DMS153 (cell line): ENCODE measurements at places on chromosomes 13 and 19.
A peak's percentile ranks its signal among the peaks of the same experiment; 100 is the strongest.

DNA sequence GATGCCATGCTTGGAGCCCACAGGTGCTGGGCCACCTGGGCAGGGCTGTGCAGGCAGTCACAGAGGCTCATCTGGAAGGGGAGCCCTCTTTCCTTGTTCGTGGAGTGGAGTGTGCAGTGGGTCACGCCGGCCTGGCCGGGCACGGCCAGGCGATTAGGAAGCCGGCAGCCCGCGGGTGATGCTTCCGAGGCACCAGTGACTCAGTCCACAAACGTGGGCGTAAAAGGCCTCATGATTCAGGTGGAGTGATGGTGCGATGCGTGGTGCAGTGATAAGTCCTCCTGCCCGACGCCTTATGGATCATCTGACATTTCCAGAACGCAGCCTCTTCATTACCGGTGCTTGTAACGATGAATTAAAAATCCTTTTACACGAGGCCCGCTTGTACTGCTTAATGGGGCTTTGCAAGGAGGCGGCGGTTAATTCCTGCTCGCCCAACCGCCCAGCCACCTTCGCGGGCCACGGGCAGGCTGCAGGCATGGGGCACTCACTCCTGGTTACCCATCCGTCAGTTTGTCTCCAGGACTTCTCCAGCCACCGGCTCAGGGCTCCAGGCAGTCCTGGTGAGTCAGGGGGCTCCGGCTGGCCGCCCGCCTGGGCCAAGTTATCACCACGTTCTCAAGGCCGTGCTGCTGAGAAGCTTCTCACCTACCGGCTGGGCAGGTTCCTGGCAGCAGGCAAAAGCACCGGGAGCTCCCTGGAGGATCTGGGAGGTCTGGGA lies 172.4 kb downstream of the KDM4B start:
- DNase-seq: no peak

DNA sequence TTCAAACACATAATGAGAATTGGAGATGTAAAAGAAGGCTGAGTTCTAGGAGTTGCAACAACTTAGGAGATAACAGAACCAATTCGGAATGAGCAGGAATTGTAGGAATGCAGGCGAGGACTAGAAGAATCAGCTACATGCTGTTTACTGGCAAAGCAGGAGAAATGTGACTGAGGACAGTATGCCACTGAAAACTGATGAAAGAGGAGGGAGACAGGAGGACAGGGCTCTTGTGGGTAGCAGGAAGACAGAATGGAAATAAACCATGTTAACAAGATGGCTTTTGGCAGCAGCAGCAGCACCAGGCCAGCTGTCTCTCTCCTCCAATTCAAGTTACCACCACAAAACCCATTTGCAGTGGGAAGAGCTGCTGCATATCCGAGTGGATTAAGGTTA lies 91.0 kb upstream of the SLC15A1 start:
- DNase-seq: no peak

- no peak for DNase-seq
These were observed 98.1 kb downstream of the SERP2 start for GRCh38 chr13:44471686-44472085.

GRCh38 chr13:112880976-112881540 lies 88.0 kb upstream of the MCF2L start:
- DNase-seq: no peak

DNA sequence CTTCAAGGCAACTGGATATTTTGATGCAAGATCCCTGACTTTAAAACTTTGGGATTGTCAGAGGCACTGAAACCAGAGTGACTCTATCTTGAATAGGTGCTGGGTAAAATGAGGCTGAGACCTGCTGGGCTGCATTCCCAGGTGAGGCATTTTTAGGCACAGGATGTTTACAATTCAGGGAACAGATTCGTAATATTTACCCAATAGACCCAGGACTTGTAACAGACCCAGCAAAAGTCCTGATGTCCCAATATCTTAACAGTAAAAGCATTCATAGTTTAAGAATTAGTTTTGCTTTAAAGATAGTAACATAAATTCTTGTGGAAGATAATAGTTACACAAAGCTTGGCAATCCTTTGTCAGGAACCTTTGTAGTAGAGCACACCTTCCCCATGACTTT lies 166.2 kb downstream of the FGF14 start:
- peak; percentile 11 for DNase-seq

GRCh38 chr13:94548821-94549231 lies 47.1 kb downstream of the TGDS start:
- peak; percentile 45 for DNase-seq
